ENCODE measurements at places on chromosomes 16 and 17.

GRCh38 chr16:88589441-88589840 lies 19.2 kb downstream of the ZC3H18 start:
- H3K36me3 ChIP-seq = no peaks in the 10 kb centered on the region
- H3K27me3 ChIP-seq = no peaks in the 10 kb centered on the region
- H3K4me3 ChIP-seq = no peak overlapping the region
- H3K4me1 ChIP-seq = no peaks in the 10 kb centered on the region

DNA sequence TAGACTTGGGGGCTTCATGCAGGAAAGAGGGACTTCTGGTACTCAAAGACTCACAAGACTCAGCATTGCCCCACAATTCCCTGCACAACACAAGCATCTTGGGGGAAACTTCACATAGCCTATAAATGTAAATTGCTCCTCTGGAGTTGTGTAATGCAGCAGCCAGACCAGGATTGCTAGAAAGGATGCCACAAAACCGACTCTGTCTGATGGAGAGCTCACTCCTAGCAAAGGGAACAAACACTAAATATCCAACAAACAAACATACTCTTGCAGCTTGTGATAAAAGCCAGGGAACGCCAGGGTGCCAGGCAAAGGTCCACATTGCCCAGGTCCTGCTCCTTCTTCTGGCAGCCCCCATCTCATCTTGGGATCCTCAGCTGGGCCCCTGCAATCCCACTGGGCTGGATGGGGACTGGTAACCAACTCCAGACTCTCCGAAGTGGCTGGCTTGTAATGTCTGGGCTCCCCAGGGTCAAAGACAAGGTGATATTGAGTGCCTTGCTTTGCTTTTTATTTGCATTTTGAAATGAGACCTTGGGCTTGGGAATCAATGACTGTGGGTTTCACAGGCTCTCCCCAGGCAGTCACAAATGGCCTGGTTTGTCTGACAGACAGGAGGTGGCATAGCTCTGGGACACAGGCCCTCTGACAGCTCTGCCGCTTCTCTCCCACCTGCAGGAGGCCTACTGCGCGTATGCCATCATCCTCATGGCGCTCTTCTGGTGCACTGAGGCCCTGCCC lies 15.3 kb downstream of the SLC13A2 start:
- H3K36me3 ChIP-seq = no peaks in the 10 kb centered on the region
- H3K27ac ChIP-seq = no peak overlapping the region
- H3K27me3 ChIP-seq = no peaks in the 10 kb centered on the region
- no peak for DNase-seq

DNA sequence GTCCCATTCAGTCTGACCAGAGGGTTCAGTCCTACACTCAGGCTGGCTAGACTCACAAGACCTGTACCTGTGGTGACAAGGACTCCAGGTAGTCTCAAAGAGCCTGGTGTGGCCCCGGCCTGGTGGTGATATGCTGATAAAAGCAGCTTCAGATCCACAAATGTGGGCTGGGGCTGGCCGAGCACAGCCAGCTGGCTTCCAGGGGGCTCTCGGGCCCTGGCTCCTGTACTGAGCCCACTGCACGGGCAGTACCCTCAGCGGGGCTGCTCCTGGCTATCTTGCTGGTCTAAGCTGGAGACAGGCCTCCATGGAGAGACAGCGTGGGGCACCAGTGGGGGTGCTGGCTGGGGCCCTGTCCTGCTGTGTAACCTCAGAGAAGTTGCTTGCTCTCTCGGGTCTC lies 4.3 kb downstream of the SMIM5 start:
- H3K4me1 ChIP-seq = peaks cover 30% of the 10 kb centered on the region
- no peak for DNase-seq
- H3K4me3 ChIP-seq = no peak overlapping the region
- H3K36me3 ChIP-seq = no peaks in the 10 kb centered on the region

DNA sequence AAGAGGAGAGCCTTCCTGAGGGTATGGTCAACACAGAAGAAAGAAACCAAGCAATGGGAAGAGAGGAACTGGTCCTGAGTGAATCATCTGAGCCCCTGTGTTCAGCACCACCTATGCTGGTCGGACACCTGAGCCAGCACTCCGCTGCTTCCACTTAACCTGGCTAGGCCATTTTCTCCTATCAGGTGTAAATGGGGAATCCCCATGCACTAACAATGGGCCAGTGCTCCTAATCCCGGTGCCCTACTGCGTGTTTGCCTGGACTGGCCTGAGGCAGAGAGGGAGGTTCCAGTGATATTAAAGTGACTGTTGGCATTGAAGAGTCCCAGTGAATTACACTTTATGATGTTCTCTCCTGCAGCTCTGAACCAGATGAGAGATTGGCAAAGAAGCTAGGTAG lies 34.4 kb upstream of the XYLT2 start:
- H3K4me3 ChIP-seq = no peak overlapping the region
- DNase-seq = no peak
- H3K36me3 ChIP-seq = no peaks in the 10 kb centered on the region
- H3K27me3 ChIP-seq = no peaks in the 10 kb centered on the region

DNA sequence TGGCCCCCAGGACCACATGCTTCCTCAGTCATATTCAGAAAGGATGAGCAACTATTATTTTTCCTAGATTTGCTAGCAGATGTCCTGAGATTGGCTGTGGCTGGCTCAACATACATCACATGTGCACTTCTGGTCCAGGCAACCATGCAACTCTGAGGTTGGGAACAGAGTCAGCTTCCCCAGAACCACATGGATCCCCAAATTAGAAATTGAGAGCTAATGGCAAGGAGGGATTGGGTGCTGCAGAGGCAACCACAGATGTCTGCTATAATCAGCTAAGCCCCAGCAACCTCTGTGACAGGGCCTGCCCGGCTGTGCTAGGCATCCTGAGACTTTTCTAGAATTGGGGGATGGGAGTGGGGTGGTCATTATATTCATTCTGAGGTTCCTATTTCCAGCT lies 33.8 kb upstream of the CLEC18A start:
- H3K27me3 ChIP-seq = no peaks in the 10 kb centered on the region
- no peak overlapping the region for H3K27ac ChIP-seq
- no peak overlapping the region for H3K4me3 ChIP-seq
- H3K4me1 ChIP-seq = no peaks in the 10 kb centered on the region
- DNase-seq = no peak

- H3K4me1 ChIP-seq = no peaks in the 10 kb centered on the region
- peak overlapping the region; percentile 80 for H3K27ac ChIP-seq
- H3K36me3 ChIP-seq = no peaks in the 10 kb centered on the region
- peak overlapping the region; percentile 36 for H3K4me3 ChIP-seq
- peak; percentile 95 for DNase-seq
Observed at GRCh38 chr17:50199803-50200456, 1.5 kb downstream of the COL1A1 start.

Data from prostate gland (tissue), 2 donors.